Activated CD8-positive, alpha-beta T cell treated with anti-CD3 and anti-CD28 coated beads for 36 hours (primary cell): ENCODE measurements at places on chromosomes 5 and 9. TPM values are rescaled to one million over a fixed set of nuclear protein-coding genes. Genes with fewer than 3 reads are reported as not detected.

Gene GAS1
- total RNA-seq: not detected

Gene PCDHA10
- total RNA-seq: not detected

Gene ATOX1
- total RNA-seq: 73.3 TPM

Gene CCL27
- not detected for total RNA-seq

Gene CDX1
- not detected for total RNA-seq

Gene SEMA4D
- 317 TPM for total RNA-seq

Gene HRH2
- total RNA-seq: 24.5 TPM

Gene CCNO
- not detected for total RNA-seq

GRCh38 chr9:84397151-84397728 is 56.7 kb upstream of the SLC28A3 start:
- DNase-seq: peak; percentile 68
- H3K27me3 ChIP-seq: peaks cover 2% of the 10 kb centered on the region
- no peaks in the 10 kb centered on the region for H3K4me1 ChIP-seq
- H3K4me3 ChIP-seq: no peak overlapping the region

- no peak overlapping the region for H3K4me3 ChIP-seq
- H3K4me1 ChIP-seq: no peaks in the 10 kb centered on the region
- no peak overlapping the region for H3K27ac ChIP-seq
- no peak for DNase-seq
- H3K27me3 ChIP-seq: no peaks in the 10 kb centered on the region
These were observed 351.5 kb upstream of the TLE4 start for GRCh38 chr9:79220251-79220650.

DNA sequence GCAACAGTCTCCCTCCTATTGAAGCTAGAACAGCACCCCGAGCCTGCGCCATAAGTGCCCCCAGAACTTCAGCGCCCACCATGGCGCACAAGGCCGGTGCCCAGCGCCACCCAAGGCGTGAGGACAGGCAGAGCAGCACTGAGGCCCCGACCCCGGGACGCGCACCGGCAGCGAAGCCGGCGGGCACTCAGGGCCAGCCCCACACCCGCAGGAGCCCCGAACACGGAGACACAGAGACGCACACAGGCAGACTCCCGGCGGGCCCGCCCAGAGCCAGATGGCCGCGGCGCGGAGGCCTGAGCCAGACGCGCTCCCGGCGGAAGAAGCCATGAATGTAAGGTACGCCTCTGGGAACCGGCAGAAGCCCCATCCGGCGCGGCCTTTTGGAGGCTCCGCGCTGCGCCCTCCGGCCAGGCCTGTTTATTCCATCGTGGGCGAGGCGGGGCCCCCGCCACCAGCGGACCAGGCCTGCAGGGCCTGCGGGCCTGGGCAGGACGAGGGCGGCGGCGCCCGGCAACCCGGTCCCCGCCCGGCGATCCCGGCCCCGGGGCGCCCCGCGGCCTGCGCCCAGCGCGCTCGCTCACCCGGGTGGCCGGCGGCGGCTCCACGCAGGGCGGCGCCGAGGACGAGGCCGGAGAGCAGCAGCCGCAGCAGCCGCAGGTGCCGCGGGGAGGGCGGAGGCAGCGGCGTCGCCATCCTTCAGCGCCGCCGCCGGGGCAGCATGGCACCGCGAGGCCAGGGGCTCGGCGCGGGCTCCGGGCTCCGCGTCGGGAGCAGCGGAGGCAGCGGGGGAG is 486 bp downstream of the NPDC1 start:
- H3K4me3 ChIP-seq: peak overlapping the region; percentile 63
- peaks cover 10% of the 10 kb centered on the region for H3K4me1 ChIP-seq
- no peaks in the 10 kb centered on the region for H3K36me3 ChIP-seq
- H3K27me3 ChIP-seq: peaks cover 40% of the 10 kb centered on the region
- DNase-seq: peak; percentile 38

DNA sequence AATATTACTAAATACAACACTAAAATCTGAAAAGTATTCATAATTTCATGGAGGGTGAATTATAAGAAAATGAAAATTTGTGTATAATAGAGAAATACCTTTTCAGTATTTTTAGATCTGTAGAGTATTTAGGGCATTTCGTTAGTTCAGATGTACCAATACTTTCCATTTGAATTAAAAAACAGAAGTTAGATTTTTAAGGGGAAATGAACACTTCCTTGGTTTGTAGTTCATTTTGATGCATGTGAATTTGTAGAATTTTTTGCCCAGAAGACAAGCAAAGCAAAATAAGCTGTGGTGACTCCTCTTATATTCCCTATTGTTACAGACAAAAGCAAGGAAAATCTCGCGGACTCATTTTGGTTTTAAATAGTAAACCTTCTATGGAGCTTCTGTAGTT is 209.0 kb upstream of the RPS23 start:
- peaks cover 1% of the 10 kb centered on the region for H3K27me3 ChIP-seq
- DNase-seq: no peak
- H3K4me3 ChIP-seq: no peak overlapping the region

DNA sequence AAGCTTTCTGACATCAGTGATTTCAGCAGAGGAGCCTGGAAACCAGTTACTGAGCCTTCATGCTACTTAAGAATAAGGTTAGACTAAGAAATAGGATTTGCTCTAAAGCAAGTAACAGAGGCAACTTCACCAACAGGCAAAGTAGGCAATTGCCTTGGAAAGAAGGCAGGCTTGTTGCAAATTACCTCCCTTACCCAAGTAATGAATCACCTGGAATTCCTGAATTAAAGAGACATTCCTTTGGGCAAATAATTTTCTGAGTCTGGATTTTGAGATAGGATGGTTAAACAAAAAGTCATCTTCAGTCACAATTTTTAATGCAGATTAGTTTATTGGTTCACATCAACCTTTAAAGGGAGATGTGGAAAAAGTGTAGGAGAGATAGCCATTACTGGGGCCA is 92.8 kb downstream of the ITGA1 start:
- H3K36me3 ChIP-seq: no peaks in the 10 kb centered on the region

GRCh38 chr9:106059886-106060285 is 365.5 kb downstream of the TMEM38B start:
- no peak overlapping the region for H3K27ac ChIP-seq
- H3K36me3 ChIP-seq: no peaks in the 10 kb centered on the region
- no peak overlapping the region for H3K4me3 ChIP-seq

- no peaks in the 10 kb centered on the region for H3K27me3 ChIP-seq
- H3K4me1 ChIP-seq: no peaks in the 10 kb centered on the region
- DNase-seq: no peak
- H3K36me3 ChIP-seq: no peaks in the 10 kb centered on the region
These were observed 313.0 kb upstream of the CDH6 start for GRCh38 chr5:30880514-30880913.

GRCh38 chr5:87029951-87030350 is 237.7 kb upstream of the RASA1 start:
- H3K4me3 ChIP-seq: no peak overlapping the region
- H3K4me1 ChIP-seq: peaks cover 27% of the 10 kb centered on the region
- H3K36me3 ChIP-seq: no peaks in the 10 kb centered on the region
- no peaks in the 10 kb centered on the region for H3K27me3 ChIP-seq
- no peak for DNase-seq

DNA sequence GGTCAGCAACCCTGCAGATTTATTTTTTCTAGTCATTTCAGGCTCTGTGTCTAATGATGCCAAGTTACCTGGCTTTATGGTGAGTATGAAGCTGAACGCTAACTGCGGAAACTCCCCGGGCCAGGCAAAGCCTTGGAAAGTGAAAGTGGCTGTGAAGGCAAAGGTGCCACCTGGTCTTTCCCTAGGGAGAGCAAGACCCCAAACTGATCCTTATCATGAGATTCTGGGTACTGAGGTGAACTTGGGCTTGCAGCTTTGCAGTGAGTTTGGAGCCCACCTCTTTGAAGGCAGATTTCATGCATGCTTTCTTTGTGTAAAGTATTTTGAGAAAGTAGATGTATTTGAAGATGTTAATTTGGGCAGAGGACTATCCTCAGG is 63.3 kb downstream of the CARTPT start:
- no peak for DNase-seq
- peaks cover 4% of the 10 kb centered on the region for H3K27me3 ChIP-seq
- H3K4me1 ChIP-seq: peaks cover 16% of the 10 kb centered on the region

GRCh38 chr9:37281541-37281940 is 141.0 kb upstream of the GRHPR start:
- no peaks in the 10 kb centered on the region for H3K27me3 ChIP-seq
- H3K4me3 ChIP-seq: no peak overlapping the region
- DNase-seq: no peak
- peaks cover 11% of the 10 kb centered on the region for H3K36me3 ChIP-seq
- H3K4me1 ChIP-seq: peaks cover 23% of the 10 kb centered on the region
- H3K27ac ChIP-seq: no peak overlapping the region

DNA sequence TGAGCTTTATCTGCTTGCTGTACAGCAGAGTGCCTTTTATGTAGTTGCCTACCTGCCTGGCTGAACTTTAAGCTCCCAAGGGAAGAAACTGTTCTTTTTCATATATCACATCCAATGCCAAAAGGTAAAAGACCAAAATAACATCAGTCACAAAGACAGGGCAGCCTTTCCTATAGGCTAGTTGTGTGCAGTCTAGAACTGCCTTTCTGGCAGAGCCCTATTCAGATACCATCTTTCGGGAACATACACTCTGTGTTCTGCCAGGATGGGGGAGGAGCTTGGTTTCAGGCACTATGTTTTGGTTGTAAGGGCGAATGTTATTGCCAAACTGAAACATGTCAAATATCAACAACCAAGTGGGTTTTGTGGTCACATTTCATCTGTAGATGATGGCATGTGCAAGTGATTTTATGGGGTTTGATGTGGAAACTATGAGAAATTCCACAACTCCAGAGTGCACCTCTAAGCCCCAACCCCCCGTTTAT is 314.5 kb downstream of the ADGRV1 start:
- DNase-seq: peak; percentile 45
- H3K27ac ChIP-seq: no peak overlapping the region
- no peaks in the 10 kb centered on the region for H3K36me3 ChIP-seq
- H3K27me3 ChIP-seq: peaks cover 21% of the 10 kb centered on the region
- peaks cover 40% of the 10 kb centered on the region for H3K4me1 ChIP-seq
- H3K4me3 ChIP-seq: no peak overlapping the region

DNA sequence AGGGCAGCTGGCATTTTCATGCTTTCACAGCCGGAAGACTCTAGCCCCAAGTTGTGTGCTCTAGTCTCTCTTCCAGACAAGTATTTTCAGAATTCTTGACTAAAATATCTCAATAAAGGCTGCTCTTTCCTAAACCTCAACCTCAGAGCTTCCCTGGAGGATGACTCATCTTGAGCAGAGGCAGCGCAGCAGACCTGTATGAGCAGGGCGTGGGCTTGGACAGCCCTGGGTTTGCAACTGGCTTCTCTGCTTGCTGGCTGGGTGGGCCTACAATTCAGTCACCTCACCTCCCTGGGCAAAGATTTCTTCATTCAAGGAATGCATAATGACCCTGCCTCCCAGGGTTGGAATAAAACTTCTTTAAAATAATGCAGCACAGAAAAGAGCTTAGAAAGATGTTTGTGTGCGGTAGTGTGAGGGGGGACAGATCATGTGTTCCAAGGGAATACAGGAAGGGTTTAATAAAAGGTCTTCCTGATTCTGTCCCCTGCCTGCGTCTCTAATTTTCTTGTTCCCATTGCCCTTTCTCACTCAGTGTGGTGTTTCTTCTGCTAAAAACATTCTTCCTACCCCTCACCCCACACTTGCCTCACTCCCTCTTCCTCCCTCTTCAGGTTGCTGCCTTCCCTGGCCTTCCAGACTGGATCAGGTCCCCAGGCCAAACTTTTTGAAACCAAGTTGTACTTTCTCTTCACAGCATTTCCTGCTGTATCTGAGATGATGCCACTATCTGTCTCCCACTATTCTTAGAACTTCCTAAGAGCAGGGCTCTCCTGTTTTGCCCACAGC is 39.4 kb upstream of the MAP1B start:
- H3K27me3 ChIP-seq: peaks cover 8% of the 10 kb centered on the region
- no peak for DNase-seq
- no peaks in the 10 kb centered on the region for H3K36me3 ChIP-seq
- no peak overlapping the region for H3K27ac ChIP-seq
- no peaks in the 10 kb centered on the region for H3K4me1 ChIP-seq

- H3K4me1 ChIP-seq: peaks cover 5% of the 10 kb centered on the region
- no peak overlapping the region for H3K27ac ChIP-seq
- no peaks in the 10 kb centered on the region for H3K36me3 ChIP-seq
- peaks cover 41% of the 10 kb centered on the region for H3K27me3 ChIP-seq
- no peak for DNase-seq
These were observed 6.0 kb downstream of the NRARP start for GRCh38 chr9:137295849-137296669.

GRCh38 chr9:84371737-84372136 is 31.2 kb upstream of the SLC28A3 start:
- H3K4me3 ChIP-seq: no peak overlapping the region
- peaks cover 15% of the 10 kb centered on the region for H3K27me3 ChIP-seq
- no peaks in the 10 kb centered on the region for H3K36me3 ChIP-seq
- no peaks in the 10 kb centered on the region for H3K4me1 ChIP-seq
- no peak overlapping the region for H3K27ac ChIP-seq

- H3K4me1 ChIP-seq: peaks cover 4% of the 10 kb centered on the region
- H3K36me3 ChIP-seq: peaks cover 5% of the 10 kb centered on the region
- no peak within 1 kb of the TSS for H3K4me3 ChIP-seq
- DNase-seq: peak; percentile 26
- no peak within 1 kb of the TSS for H3K27ac ChIP-seq
- peaks cover 35% of the 10 kb centered on the region for H3K27me3 ChIP-seq
These were observed at the start of gene PCDHB7 for GRCh38 chr5:141172381-141173204. Gene PCDHB7 (plus strand): TSS chr5:141172644. CDS start chr5:141172836, 192 bp downstream.

- no peaks in the 10 kb centered on the region for H3K4me1 ChIP-seq
- H3K27me3 ChIP-seq: no peaks in the 10 kb centered on the region
- DNase-seq: no peak
- H3K27ac ChIP-seq: no peak overlapping the region
- H3K36me3 ChIP-seq: no peaks in the 10 kb centered on the region
These were observed 130.3 kb upstream of the TUSC1 start for GRCh38 chr9:25808554-25808953.

DNA sequence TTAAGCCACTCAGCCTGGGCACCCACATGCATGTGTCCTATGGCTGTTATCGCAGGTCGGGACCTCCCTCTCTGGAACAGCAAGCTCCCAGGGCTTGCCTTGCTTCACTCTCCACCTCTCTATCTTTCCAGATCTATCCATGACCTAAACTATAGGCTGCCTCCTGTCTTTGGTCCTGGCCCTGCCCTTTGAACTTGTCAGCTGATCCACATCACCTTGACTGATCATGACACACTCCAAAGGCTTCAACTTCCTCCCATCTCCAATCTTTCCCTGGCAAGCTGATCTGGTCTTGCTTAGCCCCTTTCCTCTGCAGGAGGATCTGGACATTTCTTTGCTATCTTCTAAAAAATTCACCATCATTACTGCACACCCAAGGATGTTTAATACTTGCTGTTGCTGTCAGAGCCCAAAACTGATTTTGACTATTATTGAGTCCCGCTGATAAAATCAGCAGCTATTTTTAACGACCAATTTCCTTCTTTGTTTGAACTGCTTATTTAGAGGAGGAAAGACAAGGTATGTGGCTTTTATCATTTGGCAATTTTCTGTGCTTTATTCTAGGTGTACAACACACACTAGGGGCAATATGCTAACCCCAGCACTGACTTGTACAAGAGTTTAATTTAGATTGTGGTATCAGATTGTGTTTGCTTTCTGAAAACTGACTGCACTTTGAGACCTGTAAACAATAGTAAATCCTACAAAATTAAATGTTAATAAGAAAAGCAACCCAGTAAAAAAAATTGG is 33.5 kb downstream of the CARTPT start:
- no peaks in the 10 kb centered on the region for H3K27me3 ChIP-seq
- H3K4me3 ChIP-seq: no peak overlapping the region
- no peak for DNase-seq
- H3K4me1 ChIP-seq: peaks cover 2% of the 10 kb centered on the region
- H3K36me3 ChIP-seq: no peaks in the 10 kb centered on the region
